ENCODE measurements at places on chromosomes 1 and 21. TPM values are rescaled to one million over a fixed set of nuclear protein-coding genes. Genes with fewer than 3 reads are reported as not detected.

KRTAP19-3 gene
- not detected for total RNA-seq

SHISAL2A gene
- total RNA-seq = not detected

- DNase-seq = no peak
Observed at GRCh38 chr1:84246213-84246612, 55.3 kb upstream of the SAMD13 start.

GRCh38 chr1:68174738-68175113 lies 57.6 kb downstream of the WLS start:
- DNase-seq = no peak

DNA sequence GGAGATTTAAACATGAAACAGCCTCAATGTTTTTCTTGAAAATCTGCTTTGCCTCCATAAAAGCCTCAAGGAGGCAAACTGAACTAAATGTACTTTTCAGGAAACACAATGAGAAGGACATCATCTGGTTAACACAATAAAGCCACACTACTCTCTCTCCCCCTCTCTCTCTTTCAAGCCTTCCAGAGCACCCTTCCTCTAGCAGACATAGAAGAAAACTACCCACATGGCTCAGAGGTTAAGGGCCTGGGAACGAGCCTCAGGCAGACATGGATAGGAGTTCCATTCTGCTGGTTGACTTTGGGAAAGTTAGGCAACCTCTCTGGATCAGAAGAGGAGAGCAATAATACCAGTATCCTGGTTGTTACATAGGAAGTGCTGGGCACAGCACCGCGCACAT lies 42.9 kb downstream of the RUNX1 start:
- DNase-seq = no peak

GRCh38 chr1:54291276-54292001 lies 91.5 kb downstream of the MRPL37 start:
- no peak for DNase-seq

- DNase-seq = no peak
Observed at GRCh38 chr1:162327788-162328165, 48.9 kb downstream of the SPATA46 start.

All from transverse colon (tissue), 4 donors.